ENCODE measurements at places on chromosomes 6 and 20.

- no peak for DNase-seq
These were observed 167.4 kb downstream of the DTNBP1 start for GRCh38 chr6:15495375-15495901.

- DNase-seq, result peak; percentile 48
These were observed 107.7 kb upstream of the DTNBP1 start for GRCh38 chr6:15770347-15771143.

DNA sequence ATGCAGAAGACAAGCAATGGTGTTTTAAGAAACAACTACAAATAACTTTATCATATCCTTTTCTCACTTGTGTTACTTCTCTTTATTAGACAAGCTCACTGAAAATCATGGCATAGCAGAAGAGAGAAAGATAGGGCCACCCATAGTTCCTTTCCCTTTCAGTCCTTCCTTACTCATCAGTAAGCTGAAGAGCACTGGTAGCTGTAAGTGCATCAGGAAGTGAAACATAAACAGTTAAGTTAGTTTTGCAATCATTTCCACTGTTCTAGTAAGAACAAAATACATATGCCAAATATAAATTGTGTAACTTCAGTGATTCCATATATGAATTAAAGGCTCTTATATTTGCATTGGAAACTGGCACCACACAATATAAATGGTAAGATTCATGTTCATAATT, 220.1 kb downstream of the HACE1 start:
- peak; percentile 30 for DNase-seq

DNA sequence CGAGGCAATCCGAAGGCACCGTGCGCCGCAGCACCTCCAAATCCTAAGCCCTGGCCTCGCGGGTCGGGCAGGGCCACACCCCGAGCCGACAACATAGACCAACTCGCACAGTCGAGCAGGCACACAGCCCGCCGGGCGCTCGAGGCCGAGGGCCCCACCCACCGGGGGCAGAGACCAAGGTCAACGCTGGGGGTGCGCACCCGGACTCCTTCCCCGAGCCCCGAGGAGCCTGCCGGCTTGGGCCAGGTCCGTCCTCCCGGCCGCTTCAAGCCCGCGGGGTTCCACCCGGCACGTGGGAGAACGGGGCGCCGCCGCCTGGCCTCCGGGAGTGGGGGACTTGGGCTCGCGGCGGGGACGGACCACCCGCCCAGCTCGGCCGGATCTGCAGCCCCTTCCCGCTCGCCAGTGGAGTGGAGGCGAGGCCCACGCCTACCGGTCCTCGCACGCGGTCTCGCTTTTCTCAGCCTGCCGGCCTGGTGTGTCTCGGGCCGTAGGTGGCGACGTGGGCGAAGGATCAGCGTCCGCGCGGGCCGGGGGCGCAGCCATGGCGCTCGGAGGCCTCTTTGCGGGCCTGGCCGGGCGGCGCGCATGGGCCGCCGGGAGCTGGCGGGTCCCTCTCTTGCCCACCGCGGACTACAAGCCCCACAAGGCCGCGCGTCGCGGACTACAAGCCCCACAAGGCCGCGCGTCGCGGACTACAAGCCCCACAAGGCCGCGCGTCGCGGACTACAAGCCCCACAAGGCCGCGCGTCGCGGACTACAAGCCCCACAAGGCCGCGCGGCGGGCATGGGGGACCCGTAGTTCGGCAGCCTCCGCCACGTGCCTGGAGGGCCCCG, at the start of gene UCKL1:
TSS of gene UCKL1 (minus strand) at position 590 of the 837 bp plus-strand sequence. CDS start at position 546, 44 bp downstream.
- DNase-seq, result peak; percentile 78

DNA sequence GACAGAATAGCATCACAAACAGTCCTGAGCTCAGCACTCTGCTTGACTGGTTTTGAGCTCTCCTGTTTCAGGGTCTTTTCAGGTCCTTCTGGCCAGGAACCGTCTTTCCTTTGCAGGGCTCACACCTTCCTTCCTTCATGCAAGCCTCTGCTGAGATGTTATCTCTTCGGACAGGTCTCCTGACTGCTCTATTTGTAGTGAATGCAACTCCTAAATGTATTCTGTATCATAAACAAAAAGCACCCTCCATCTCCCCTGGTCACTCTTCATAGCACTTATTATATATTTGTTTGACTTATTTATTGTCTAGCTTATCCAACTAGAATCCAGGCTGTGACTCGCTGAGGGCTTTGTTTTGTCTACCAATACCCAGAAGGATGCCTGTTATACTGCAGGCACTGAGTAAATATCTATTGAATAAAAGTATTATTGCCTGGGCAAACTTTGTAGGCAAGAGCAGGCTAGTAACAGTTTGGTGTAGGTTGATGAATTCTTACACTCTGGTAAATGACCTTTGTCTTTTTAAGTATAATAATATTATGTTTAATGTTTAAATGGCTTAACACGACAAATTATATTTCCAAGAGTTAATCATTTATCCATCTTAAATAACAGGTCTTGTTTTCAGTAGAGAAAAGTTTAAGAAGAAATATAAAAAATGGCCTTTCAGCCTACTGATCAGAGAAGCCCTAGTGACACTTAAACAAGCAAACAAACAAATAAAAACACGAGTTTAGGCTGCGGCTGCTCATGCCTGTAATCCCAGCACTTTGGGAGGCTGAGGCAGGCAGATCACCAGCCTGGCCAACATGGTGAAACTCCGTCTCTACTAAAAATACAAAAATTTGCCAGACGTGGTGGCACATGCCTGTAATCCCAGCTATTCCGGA, 199.7 kb downstream of the BCAS1 start:
- DNase-seq, result no peak

GRCh38 chr6:15499125-15499524, 163.7 kb downstream of the DTNBP1 start:
- DNase-seq, result no peak

- DNase-seq, result no peak
These were observed 27.0 kb downstream of the EDEM2 start for GRCh38 chr20:35120012-35120701.

GRCh38 chr6:20680697-20681165, 146.5 kb downstream of the CDKAL1 start:
- DNase-seq, result peak; percentile 55

DNA sequence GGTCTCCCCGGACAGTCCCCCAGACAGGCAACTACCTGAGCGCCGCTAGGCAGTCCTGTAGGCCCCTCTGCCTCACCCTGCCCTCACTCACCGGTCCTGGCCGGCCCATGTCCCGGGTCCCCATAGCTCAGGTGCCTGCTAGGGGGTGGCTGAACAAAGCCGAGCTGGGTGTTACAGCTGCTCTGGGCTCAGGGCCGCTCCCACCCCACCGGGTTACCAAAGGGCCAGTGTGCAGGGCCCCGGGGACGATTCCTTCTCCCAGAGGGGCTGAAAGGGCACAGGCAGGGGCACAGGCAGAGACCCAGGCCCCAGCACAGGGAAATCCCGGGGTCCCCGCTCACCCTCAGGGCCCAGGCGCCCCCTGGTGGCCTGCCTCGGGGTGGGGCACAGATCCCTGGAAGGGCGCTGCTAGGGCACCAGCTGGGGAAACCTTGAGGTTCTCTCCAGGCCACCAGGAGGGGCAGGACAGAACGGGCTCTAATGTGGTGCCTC, 118.4 kb downstream of the GRM4 start:
- peak; percentile 11 for DNase-seq

DNA sequence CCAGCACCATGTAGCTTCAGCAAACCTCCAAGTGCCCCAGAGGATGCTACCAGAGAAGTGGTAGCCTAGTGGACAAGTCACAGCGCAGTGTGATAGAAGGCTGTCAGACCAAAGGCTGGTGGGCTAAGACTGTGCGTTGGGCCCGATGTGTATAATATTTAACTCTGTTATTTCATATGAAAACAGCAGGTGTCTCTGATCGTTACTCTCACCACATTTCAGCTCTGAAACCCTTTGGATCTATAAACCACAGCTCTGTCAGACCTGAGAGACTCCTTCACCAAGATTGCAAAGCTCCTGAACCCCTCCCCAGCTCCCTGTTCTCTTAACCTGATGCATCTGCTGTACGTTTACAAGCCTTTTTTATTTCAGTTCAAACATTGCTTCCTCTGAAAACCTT, 43.8 kb downstream of the ISM1 start:
- no peak for DNase-seq

GRCh38 chr20:5212907-5213487, 86.2 kb downstream of the CDS2 start:
- no peak for DNase-seq

- DNase-seq, result peak; percentile 99
These were observed 100.6 kb upstream of the PRSS16 start for GRCh38 chr6:27146706-27147505.

DNA sequence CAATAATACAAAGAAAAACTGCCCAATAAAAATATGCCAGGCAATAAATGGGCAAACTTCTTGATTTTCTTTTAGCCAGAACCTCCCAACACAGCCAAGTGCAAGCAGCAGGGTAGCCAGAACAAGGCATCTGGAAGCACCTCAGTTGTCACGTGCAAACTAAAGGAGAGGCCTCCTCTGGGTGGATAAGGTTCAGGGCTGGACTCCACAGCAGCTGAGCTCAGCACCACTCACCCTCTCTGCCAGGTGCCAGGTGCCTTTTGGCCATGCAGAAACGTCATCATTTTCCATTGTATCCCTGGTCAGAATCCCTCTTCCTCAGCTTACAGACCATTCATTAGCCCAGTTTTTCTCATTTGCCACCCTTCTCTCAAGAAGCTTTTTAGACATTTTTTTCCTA, 52.7 kb downstream of the SOD2 start:
- DNase-seq, result no peak

DNA sequence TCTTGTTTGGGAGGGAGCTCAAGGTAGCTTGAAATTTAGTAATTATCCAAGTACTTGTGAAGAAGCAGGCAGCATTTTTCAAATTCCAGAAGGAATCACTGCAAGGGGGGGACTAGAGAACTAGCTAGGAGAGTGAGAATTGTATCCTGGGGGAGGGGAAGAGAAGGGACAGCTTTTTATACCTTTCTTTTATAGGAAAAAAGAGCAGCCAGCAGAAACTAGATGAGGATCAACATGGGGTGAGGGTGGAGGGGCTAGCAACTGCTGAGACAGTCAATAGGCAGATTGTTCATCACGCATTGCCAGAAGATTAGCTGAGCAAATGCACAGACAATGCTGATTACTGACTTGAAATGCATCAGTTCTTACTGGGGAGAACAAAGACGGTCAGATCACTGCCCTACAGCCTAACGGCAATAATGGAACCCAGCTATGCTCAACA, 514.3 kb upstream of the CITED2 start:
- DNase-seq, result no peak

DNA sequence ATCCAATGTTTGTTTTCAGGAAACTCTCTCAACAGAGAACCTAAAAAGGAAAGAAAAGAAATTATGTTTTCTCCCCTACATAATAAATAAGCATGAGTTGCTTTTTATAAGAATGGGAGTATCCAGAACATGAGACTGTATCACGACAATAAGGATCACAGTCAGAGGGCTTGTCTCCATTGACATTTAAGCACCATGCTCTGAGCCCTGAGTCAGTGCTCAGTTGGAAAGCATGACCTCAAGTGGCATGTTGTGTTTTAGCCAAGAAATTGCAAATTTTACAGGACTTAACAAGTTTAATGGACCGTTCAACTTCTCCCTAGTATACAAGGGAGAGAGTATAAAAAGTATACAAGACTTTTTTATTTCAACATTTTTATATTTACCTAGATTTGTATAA, 431.6 kb downstream of the GJA1 start:
- no peak for DNase-seq

GRCh38 chr6:25257686-25258348, 21.4 kb upstream of the CARMIL1 start:
- no peak for DNase-seq

GRCh38 chr6:159961528-159961927, 7.4 kb upstream of the IGF2R start:
- peak; percentile 59 for DNase-seq

DNA sequence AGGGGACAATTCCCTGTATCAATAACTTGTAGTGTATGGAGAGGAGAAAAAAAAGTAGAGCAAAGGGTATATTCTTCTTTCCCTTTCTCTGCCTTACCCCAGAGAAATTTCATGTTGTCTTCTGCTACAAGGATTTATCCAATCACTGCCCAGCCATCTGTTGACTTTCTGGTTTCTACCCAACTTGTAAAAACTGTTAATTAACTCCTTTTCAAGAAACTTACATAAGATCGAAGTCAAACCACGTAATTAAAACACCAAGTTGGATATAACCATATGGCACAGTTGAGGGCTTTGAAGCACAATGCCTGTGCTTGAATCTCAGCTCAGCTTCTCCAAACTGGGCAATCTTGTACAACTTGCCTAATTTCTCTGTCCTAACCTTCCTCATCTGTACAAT, 99.5 kb downstream of the MAN1A1 start:
- no peak for DNase-seq

DNA sequence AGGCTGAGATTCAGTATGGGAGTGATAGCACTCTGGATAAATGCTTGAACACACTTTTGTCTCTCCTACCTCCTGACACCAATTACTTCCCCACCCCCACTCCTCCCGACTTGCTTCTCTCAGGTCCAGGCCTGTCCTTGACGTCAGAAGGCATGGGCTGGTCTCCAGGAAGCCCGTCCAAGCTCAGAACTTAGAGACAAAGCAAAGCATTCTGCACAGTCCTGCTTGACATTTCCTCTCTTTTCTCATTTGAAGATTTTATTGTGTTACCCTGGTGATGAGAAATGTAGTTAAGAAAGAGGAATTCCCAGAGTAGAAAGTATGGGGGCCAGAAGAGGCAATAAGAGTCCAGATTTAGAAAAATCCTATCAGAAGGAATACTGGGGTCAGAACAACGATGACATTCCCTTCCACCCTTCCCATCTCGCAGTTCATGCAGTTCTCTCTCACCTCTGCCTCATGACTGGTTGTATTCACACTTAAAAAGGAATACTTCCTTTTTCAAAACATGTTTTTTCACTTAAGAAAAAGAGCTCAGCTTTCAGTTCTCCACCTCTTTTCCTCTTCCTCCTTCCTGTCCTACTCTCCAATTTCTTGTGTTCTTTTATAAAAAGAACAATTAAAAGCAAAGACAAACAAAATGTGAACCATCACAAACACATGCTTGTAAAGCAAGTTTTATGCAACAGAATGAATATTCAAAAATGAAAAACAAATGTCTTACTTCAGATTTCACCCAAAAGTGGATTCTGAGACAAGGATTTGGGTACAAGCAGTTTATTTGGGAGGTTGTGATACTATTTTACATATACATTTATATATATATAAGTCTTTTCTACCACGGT, 18.5 kb upstream of the FAM184A start:
- DNase-seq, result peak; percentile 92

DNA sequence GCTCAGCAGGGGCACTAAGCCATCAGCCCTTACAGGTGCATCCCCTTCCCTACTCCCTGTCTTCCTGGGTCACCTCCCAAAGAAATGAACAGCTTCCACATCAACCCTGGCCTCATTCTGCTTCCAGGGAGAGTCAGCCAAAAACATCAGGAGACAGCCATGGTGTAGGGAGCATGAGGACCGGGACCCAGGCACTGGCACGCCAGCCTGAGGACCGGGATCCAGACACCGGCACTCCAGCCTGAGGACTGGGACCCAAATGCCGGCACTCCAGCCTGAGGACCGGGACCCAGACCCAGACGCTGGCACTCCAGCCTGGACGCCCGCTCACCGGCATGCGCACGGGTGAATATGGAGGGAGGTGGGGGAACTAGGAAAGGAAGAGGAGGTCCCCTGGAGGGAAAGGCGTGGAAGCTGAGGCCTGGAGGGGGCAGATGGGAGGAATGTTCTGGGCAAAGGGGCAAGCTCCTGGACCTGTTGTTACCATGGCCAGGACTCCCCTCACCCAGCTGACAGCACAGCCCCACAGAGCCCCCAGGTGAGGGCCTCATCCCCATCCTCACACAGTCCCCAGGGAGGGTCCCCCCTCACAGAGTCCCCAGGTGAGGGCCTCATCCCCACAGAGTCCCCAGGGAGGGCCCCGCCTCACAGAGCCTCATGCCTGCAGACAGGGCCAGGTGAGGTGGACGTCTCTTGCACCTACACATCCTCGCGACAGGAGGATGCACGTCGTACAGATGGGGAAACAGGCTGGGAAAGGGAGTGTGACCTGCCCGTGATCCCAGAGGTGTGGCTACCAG, 26.0 kb upstream of the MRGBP start:
- DNase-seq, result no peak
